ENCODE measurements at places on chromosomes 2 and 18.

- DNase-seq, result no peak
Observed at GRCh38 chr18:12088096-12088495, 5.5 kb upstream of the ANKRD62 start.

- no peak for DNase-seq
Observed at GRCh38 chr2:43605079-43605655, 9.3 kb upstream of the THADA start.

GRCh38 chr2:73269686-73270465 lies 14.4 kb downstream of the FBXO41 start:
- no peak for DNase-seq

- DNase-seq, result no peak
Observed at GRCh38 chr2:230335461-230335863, 8.5 kb downstream of the SP140L start.

- no peak for DNase-seq
Observed at GRCh38 chr2:239110595-239111048, 262.7 kb downstream of the TWIST2 start.

DNA sequence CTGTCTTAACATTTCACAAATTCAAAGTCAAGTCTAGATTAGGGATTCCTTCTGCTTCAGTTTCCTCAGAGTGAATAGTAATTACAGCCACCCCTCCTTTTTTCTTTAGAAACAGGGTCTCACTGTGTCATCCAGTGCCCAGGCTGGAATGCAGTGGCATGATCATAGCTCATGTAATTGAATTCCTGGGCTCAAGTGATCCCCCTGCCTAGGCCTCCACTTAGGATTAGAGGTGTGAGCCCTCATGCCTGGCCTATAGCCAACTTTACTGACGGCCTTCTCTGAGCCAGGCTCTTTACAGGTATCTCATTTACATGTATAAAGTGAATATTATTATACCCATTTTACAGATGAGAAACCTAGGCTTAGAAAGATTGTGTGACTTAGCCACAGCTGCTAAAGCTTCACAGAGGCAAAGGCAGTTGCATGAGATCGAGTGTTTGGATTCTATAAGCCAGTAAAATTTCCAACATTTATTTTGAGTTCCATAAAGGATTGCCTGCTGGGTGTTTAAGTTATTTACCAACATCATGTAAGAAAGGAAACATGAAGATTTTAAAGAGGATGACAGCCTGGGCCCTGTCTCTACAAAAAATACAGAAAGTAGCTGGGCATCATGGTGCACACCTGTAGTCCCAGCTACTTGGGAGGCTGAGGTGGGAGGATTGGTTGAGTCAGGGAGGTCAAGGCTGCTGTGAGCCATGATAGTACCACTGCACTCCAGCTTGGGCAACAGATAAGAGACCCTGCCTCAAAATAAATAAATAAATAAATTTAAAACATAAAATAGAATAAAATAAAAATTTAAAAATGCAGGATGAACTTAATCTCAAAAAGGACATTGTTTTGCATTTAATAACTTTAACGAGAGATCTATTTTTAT lies 1.8 kb downstream of the ENOSF1 start:
- no peak for DNase-seq

GRCh38 chr18:68520406-68521075 lies 194.4 kb downstream of the TMX3 start:
- DNase-seq, result no peak

DNA sequence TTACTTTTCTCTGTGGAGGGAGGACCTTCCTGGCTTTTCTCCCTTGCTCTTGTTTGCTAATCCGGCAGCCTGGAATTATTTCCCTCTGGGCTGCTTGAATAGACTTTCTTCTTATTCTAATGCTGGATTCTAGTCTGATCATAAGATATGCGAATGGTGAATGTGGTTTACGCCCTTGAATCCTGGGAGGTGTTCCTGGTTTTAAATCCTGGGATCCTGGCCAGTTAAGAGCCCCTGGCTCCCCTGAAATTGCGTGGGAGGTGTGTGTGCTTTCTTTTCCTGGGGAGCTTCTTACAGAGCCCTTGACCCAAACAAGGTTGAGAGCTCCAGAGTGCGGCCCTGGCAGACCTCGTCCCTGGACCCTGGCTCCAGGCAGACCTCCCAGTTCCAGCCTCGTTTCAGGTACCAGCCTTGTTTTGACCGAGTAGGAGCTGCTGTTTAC lies 2.8 kb downstream of the SH3BP4 start:
- DNase-seq, result no peak

DNA sequence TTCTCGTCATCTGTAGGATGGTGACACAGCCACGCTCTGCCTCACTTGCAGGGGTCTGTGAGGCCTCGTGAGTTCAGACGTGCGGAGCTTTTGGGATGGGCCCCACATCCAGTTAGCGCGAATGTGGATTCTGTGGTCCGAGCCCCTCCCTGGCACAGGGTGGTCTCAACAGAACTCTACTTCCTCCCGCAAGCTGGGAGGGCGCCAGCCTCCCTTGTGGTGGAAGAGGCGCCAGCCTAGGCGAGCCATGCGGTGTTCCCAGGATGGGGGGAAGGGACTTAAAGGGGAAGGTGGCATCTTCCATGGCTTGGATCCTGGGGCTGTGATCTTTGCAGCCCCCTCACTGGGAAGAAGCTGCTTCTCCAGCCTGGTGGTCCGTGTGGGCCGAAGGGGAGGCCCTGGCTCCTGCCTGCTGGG lies 1.4 kb downstream of the SNORC start:
- DNase-seq, result no peak

GRCh38 chr2:166892397-166892796 lies 4.1 kb downstream of the XIRP2 start:
- DNase-seq, result no peak

GRCh38 chr2:217756375-217757107 lies 246.3 kb downstream of the TNS1 start:
- peak; percentile 58 for DNase-seq

DNA sequence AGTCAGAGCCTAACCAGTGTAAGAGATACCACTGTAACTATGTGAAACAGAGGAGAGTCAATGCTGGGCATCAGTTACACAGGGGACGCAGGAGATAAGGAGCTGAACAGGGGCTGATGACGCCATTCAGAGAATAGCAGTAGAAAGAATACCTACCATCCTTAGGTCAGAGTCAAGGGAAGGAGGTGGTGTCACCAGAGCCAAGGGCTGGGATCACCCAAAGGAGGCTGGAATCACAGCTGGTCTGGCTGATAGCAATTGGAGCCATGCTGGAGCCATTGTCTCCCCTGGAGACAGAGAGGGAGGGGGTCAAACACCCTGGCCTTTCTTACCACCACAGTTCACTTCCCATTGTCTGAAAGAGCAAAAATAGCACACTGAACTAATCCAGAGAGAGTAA lies 37.3 kb upstream of the C18orf32 start:
- no peak for DNase-seq

DNA sequence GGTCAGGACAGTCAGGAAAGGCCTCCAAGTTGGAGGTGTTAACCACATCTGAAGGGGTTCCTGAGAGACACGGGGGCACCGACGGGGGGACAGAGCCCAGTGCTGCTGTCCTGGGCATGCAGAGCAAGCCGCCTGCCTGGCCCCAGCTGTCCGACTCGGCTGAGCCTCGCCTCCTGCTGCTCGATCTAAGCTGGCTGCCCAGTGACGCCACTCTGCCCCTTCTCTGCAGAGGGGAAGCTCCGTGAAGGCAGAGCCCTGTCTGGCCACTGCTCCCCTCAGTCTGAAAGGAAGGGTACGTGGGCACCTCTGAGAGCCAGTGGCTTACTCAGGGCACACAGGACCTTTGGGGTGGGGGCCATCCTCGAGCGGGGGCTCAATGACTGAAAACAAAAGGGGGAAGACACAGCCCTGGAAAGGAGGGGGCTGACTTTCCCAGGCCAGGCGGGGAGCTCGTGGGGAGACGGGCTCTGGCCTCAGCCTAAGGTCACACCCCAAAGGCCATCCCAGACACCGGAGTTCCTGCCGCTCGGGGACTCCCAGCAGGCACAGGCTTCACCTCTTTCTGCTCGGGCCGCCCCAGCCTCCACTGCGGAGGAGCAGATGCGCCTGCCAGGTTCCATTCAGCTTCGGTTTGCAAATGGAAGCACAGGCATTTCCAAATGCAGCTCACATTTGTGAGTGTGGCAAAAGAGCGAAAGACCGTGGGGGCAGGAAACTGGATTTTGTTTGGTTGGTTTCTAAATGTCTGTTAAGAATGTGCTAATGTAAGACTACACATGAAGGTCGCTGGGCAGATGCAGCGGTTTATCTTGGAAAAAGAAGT lies 136.9 kb downstream of the HDAC4 start:
- no peak for DNase-seq

GRCh38 chr2:23828256-23828980 lies 98.5 kb downstream of the ATAD2B start:
- DNase-seq, result no peak

DNA sequence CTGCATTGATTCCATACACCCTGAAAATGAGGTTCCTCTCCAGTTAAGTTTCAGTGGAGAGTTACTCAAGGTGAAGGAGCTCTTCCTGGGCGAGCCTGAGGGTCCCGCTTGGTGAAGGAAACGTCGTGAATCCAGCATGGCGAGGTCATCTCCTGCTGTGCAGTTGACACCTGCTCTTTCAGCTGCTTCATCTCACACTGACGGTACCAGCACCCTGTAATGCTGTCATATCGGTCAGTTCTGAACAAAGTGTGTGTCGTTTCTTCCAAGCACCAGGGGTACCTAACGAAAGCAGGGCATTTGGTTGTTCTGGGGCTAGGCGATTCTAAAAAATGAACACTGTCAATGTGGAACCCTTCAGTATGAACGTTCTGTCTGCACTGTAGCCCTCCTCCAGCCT lies 52.6 kb downstream of the ITGB1BP1 start:
- no peak for DNase-seq

GRCh38 chr2:25328152-25329085 lies 13.3 kb downstream of the DNMT3A start:
- DNase-seq, result no peak

- DNase-seq, result no peak
Observed at GRCh38 chr2:8612734-8613179, 69.1 kb upstream of the ID2 start.

DNA sequence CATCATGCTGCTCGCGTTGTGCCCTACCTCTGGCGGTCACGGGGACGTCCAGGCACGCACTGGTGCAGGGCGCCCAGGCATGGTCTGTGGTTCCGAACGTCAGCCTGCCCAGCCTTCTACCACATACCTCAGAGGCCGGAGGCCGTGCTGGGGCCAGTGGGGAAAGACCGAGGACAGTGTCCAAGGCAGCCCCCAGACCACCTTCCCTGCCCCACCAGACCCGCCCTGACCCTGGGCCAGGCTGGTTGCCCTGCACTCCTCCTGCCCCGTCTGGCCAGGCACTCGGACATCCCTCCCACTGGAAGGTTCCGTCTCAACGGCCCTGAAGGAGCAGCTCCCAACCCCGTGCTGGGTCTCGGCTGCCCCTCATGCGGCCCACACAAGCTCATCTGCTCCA lies 32.8 kb downstream of the SLC66A2 start:
- no peak for DNase-seq

DNA sequence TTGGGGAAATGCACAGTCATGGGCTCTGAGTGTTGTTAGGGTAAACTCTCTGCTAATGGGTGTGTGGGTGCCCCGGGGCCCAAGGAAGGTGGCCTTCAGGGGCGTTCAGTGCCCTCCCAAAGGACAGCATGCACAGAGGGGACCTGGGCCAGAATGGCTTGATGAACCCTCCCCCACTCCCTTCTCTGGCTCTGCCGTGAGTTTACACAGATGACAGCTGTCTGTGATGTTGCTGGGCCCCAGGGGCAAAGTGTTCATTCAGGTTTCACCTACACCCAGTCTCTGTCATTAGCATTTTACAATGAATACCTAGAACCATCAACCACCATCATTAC lies 3.2 kb downstream of the NPPC start:
- DNase-seq, result no peak

- DNase-seq, result no peak
Observed at GRCh38 chr18:22504251-22505030, 86.7 kb upstream of the CTAGE1 start.

- no peak for DNase-seq
Observed at GRCh38 chr2:121476684-121477083, 54.0 kb upstream of the RNU4ATAC start.

- DNase-seq, result no peak
Observed at GRCh38 chr2:108194409-108195132, 45.2 kb upstream of the SULT1C3 start.
